Sigmoid colon (tissue), 7 donors: ENCODE measurements at places on chromosomes 11 and 22. TPM values are rescaled to one million over a fixed set of nuclear protein-coding genes. Genes with fewer than 3 reads are reported as not detected.

Gene LSP1
- total RNA-seq, result 32.7 TPM

Gene MIAT
- total RNA-seq, result 1.7 TPM

Gene CABP2
- not detected for total RNA-seq

Gene TRPM5
- total RNA-seq, result not detected

Gene ST3GAL4
- total RNA-seq, result 44.9 TPM

Gene CCDC116
- total RNA-seq, result 0.33 TPM

Gene RAB38
- total RNA-seq, result 1.2 TPM

Gene CFAP68
- total RNA-seq, result 14.0 TPM

Gene DERL3
- total RNA-seq, result not detected

DNA sequence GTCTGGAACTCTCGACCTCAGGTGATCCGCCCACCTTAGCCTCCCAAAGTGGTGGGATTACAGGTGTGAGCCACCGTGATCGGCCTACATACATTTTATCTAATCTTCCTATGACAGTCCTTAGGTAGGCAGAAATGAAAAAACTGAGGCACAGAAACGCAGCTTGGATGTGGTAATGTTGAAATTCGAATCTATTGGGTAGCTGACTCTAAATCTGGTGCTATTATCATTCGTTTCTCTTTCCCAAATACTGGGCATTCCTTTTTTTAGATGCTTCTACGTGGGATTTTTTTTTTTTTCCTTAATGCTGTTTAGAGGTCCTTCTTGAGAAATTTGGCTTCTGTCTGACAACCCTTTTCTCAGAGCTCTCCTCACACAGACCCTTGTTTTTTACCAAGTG, 41.5 kb downstream of the FCHSD2 start:
- no peak for DNase-seq

GRCh38 chr22:50605002-50605612, 4.5 kb downstream of the MAPK8IP2 start:
- DNase-seq, result peak; percentile 57

DNA sequence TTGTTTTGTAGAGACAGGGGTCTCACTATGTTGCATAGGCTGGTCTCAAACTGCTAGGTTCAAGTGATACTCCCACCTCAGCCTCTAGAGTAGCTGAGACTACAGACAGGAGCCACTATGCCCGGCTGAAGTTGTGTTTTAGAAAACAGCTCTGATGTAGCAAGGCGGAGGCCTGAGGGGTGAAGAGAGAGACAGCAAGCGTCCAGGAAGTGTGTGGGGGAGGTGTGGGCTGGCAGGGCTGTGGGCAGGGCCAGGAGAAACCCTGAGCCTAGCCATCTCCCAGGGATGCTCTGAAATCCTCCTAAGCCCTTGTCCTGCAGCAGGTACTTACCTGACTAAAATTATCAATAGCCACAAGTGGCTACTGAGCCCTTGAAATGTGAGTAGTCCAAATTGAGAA, 16.1 kb upstream of the RPS3 start:
- no peak for DNase-seq

DNA sequence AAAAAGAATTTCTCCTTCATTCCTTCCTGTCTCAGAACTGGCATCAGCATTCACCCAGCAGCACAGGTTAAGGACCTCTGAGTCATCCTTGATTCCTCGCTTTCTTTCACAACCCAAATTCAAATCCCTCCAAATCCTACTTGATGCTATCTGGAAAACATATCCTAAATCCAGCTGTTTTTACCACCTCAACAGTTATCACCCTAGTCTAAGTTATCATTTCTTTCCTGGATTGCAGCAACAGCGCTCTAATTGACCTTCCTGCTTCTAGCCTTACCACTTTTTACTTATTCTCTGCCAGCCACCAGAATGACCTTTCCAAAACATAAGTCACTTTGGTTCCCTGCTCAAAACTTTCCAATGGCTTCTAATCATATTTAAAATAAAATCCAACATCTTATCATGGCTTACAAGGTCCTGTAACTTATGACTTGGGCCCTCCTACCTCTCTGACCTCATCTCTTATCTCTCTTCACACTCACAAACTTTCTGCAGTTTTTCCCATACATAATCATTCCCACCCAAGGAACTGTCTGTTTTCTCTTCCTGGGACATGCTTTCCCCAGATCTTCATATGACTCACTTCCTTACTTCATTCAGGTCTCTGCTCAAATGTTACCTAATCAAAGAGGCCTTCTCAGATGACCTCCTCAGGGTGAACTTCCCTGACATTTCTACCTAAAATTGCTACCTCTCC, 119.4 kb downstream of the TTC28 start:
- DNase-seq, result no peak

DNA sequence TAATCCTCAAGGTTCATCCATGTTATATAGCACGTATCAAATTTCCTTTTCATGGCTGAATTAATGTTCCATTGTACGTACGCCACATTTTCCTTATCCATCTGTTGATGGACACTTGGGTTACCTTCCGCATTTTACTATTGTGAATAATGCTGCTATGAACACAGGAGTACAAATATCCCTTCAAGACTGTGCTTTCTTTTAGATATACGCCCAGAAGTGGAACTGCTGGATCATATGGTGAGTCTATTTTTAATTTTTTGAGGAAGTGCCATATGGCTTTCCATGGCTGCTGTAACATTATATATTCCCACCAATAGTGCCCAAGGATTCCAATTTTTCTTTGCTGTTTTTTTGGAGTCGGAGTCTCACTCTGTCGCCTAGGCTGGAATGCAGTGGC, 6.0 kb downstream of the MRPL40 start:
- no peak for DNase-seq

DNA sequence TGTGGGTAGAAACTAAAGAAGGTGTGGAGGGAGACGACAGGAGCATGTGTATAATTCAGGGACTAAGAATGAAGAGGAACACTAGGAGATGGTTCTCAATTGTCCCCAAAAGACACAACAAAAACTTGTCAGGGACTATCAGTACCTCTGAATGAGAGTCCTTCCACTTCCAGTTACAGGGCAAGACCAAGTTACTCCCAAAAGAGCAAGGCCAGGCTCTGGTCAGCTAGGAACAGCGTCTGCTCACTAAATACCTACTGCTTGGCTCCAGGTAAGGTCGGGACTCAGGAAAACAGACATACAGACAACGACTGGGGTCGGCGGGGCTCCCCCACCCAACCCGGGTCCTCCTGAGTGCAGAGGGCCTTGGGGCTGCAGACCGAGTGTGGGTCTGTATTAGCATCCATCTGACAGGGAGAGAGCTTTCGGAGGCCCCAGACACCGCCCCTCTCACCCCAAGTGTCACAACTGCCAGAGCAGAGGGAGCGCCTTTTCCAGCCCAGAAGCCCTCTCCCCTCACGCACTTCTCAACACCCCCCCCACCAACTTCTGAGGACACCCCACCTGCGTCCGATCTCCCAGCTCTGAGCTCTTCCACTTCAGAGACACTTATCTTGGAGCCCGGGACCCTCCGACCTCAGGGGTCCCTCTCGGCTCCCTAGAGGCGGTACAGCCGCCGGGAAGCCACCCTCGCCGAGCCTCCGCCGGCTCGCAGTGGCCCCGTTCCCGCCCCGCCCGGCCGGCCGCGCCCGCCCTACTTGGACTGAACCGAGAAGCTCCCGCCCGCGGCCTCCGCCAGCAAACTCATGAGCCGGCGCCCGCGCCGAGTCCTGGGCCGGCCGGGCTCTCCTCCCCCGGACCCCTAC, 522 bp downstream of the RHOG start:
- DNase-seq, result no peak

GRCh38 chr22:43094085-43094484, 4.9 kb upstream of the TTLL1 start:
- DNase-seq, result no peak

DNA sequence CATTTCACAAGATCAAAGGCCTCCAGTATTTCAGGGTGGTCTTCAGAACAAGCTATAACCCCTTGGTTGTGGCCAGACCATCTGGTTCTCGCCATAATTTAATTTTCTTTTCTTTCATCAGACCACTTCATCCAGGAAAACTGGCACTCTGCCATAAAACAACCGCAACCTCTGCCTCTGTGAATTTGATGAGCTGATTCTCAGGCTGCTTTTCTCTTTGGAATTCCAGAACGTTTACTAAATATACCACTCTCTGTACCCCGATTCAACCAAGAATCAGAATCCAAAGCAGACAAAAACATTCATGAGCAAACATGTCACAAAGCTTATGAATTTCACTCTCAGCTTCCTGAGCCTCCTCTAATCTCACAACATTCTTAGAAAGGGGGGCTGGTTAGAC, 331.8 kb upstream of the SYN3 start:
- no peak for DNase-seq

- no peak for DNase-seq
Measured at GRCh38 chr11:44598831-44599230, 33.4 kb downstream of the CD82 start.

DNA sequence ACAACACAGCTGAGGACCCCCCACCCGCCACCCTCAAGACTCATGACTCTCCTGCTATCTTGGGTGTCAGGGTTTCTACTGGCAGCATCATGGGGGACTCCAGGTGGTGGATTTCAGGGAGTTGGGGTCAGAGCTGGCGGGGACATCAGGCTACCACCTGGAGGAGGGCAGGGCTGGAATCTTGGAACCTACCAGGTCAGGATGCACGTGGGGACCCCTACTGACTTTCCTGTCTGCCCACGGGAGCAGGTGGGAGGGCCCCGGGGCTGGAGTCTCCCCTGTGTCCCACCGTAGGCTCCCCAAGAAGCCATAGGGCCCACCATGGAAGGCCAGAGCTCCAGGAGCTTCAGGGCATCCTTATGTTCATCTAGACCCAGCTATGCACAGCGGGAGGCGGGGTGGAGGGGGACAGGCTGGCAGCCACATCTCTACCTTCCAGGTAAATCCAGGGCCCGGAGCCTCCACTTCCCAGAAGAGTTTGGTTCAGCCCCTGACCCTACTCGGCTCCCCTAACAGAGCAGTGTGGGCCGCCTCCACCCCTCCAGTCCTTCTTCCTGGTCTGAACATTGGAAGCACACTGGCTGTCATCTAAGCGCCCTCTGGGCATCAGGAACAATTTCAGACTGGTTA, 10.0 kb downstream of the SLC37A2 start:
- peak; percentile 51 for DNase-seq

DNA sequence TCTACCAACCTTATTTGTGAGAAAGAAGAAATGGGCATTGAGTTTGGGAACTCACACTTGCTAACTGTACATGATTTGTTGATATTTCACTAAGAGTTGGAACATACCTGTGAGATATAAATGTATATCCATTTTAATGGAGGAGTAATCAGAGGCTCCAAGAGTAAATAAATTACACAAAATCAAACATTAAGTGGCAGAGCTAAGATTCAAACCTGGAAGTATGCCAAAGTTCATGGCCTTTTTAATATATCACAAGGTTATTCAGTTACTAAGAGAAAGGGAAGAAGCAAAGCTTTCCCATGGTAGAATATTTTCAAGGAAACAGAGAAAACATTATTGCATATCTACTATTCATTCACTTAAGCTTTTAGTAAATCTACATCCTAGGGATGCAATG, 1641.1 kb downstream of the FAM181B start:
- DNase-seq, result no peak

DNA sequence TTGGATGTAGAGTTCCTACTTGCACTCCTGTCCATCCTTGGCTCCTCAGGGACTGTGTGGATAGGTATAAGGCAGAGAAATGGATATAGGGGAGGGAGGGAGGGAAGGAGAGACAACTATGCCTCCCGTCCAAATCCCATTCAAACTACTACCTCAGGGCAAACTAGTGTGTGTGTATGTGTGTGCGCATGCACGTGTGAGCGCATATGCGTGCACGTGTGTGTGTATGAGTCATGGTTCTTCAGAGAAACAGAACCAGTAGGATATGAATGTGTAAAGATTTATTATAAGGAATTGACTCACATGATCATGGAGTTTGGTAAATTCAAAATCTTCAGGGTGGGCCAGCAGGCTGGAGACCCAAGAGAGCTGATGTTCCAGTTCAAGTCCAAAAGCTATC, 42.2 kb upstream of the DRD2 start:
- DNase-seq, result no peak

GRCh38 chr11:35725885-35726284, 63.3 kb downstream of the TRIM44 start:
- DNase-seq, result no peak

GRCh38 chr11:72821221-72821919, 7.2 kb downstream of the ATG16L2 start:
- no peak for DNase-seq

GRCh38 chr22:20419664-20419951, 18.0 kb downstream of the SCARF2 start:
- peak; percentile 13 for DNase-seq

DNA sequence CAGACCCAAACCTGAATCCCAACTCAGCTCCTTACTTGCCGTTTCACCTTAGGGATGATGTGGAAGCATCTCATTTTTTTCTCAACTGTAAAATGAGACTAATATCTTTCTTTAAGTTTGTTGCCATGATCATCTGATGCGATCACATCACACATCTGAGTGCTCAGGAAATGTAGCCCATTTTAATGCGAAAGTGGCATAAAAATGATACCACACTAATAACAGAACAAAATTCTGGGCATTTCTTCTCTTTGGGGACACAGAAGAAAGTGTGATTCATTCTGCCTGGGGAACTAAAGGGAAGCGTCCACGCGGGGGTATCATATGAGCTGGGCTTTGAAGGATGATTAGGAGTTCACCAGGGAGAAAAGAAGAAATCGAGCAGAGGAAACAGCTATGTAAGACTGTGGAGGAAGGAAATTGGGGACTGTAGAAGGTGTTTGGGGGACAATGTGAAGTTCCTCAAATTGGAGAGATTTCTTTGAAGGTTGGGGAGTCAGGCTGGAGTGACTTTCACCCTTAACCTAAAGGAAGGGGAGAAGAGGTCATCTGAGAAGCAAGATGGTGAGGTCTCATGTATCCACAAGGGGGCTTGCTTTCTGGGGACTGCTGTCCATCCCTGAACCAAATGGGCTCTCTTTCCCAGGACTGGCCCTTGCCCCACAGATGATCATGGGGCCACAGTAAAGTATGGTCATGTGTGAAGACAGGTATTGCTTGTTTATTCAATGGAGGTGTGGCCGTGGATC, 49.7 kb upstream of the NNMT start:
- no peak for DNase-seq

GRCh38 chr11:61617515-61617914, 36.6 kb upstream of the SYT7 start:
- no peak for DNase-seq

- no peak for DNase-seq
Measured at GRCh38 chr11:43434893-43435292, 76.2 kb downstream of the TTC17 start.
